ENCODE measurements at places on chromosomes 3 and 15.

DNA sequence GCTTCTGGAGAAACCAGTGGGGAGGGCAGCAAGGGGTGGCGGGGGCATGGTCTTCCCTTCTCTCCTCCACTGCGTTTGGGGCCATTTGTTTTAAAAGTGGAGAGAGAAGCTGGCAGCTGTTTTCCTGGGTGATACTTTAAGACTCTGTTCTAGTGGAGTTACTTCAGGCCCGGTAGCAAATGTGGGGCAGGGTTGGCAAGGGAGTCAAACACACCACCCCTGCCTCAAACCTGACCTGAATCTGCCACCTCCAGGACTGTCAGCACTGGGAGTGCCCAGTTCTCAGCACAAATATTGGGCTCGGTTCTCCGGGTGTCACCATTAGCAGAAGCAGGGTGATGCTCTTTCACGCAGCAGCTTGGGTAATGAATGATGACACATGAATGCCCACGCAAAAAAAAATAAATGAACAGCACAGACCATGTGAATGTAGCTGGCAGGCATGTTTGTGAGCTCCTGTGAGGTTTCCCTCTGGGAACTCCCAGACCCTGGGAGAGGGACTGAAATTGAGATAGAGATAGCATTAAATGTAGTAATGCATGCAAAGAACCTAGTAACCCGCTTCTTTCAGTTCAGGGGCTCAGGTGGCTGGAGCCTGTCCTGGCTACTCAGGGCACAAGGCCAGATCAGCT, 424.0 kb downstream of the MCTP2 start:
- no peak for DNase-seq

- no peak for DNase-seq
These were observed 3.1 kb downstream of the TSEN2 start for GRCh38 chr3:12487336-12487735.

DNA sequence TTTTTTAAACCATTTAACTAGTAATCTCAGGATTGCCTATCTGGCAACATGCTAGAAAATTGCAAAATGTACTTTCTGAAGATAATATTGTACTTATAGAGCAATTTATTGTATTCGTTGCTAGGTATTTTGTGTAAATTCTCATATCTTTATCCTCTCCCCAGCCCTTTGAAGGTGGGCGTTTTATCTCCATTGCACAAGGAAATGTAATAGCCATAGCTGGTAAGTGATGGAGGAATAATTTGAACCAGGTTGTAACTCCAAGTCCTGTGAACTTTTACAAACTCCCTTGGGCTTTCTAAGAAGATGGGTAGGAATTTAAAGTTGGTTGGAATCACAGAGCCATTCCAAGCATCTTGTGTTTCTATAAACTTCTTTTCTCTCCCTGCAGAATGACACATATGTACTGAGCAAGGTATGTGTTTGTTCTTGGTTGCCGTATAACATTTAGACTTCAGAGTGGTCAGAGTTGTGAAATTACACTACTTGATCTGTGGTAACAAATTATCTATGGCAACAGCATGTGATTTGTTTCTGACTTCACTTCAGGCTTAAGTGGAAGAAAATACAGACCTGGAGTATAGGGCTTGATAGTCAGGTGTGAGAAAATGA, 170.9 kb downstream of the AKAP13 start:
- DNase-seq = no peak

- no peak for DNase-seq
These were observed 28.1 kb downstream of the OIP5 start for GRCh38 chr15:41304149-41304770.

GRCh38 chr3:35932995-35933394, 293.7 kb downstream of the ARPP21 start:
- no peak for DNase-seq

- no peak for DNase-seq
These were observed 15.6 kb upstream of the DUSP7 start for GRCh38 chr3:52072020-52072419.

GRCh38 chr15:90839187-90840071, 29.0 kb upstream of the FURIN start:
- DNase-seq = no peak

DNA sequence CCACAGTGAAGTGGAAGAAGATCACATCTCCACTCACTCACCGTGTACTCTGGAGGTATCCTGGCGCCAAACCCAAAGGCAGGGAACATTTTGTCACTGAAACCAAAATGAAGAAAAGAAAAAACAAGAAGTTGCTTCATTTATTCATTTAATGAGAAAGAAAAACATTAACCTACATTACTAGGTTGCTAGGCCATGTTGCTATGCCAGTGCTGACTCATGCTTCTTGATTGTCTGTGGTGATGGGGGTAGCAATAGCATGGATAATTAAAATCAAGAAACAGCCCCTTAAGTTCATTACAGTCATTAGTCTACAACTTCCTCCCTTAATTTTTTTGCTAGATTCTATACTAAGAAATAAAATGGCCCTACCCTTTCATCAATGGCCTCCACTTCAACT, 52.7 kb upstream of the MRPL3 start:
- DNase-seq = no peak

- DNase-seq = no peak
These were observed 28.2 kb downstream of the IQCF6 start for GRCh38 chr3:51750878-51751277.

All from T-helper 17 cell (primary cell).